ENCODE measurements at places on chromosomes 12 and 14.

- peak; percentile 21 for DNase-seq
These were observed 136.3 kb downstream of the AEBP2 start for GRCh38 chr12:19575337-19576243.

DNA sequence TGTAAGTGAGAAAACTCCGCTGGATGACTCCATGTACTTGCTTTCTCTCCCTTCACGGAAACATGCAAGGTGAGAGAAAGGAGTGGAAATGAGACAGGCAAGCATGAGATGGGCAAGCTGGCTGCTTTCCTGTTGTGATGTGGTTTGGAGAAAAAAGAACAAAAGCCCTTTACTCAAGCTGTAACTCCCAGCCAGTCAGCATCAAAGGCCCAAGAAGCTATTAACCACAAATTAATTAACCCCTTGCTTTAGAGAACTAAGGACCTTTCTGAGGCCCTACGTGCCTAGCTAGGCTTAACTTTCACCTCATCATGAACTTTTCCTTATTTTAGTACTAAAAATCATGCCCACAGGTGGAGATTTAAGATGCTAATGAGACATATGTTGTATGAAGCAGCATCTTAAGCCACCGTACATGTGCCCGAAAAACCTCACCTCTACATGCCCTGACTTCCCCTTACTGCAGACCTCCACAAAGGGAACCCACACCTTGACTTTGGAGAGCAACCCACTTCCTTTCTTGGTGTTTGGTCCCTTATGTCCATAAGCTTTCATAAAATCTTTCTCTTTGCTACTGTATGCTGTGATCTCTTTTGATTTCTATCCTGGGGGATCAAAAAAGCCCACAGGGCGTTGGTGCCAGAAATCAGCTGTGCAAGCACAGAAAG is 87.0 kb downstream of the GALNT8 start:
- no peak for DNase-seq

DNA sequence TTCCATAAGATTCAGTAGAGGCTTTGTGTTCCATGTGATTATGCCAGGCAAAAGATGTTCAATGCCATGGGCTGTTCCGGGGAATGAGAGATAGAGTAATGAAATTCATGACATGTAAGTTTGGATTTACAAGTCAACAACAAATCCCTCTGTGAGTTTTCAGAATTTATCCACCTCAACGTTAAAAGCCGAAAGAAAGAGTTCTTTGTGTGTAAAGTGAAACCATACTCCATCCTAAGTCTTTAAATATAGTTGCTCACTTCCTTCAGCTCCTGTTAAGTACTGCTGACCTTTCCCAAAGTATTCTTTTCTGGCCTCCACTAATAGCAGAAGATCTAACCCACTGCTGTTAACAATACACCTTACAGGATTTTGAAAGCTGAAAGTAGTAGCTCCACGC is 190.0 kb downstream of the TMX1 start:
- no peak for DNase-seq

DNA sequence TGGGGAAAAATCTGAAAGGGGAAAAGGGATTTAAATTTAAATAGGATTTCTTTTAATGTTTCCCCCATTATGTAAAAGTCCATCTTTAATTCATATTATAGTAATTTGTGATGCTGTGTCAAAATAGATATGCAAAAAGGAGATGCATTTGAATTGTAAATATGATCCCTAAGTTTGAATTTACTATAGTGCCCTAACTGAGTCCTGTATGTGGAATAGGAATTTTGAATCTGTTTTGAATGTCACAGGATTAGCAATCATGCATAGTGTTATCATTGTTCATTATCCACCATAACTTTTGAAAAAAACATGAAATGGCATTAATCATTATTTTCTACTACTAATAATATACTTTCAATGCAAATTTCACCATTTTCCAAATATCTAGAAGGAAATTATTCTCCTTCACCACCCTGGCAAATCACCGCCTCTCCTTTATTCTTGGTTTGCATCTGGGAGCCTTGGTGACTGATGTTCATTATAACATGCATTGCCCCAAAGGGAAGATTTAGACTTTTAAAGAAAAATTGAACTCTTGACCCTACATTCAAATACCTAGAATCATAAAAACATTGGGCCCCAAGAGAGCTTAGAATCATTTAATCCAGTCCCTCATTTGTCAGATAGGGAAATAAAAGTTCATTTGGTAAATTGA is 341.5 kb upstream of the TMPO start:
- no peak for DNase-seq

GRCh38 chr12:88338486-88338885 is 196.4 kb downstream of the TMTC3 start:
- DNase-seq = no peak

GRCh38 chr12:112418273-112418607 is 507 bp upstream of the PTPN11 start:
- DNase-seq = no peak

DNA sequence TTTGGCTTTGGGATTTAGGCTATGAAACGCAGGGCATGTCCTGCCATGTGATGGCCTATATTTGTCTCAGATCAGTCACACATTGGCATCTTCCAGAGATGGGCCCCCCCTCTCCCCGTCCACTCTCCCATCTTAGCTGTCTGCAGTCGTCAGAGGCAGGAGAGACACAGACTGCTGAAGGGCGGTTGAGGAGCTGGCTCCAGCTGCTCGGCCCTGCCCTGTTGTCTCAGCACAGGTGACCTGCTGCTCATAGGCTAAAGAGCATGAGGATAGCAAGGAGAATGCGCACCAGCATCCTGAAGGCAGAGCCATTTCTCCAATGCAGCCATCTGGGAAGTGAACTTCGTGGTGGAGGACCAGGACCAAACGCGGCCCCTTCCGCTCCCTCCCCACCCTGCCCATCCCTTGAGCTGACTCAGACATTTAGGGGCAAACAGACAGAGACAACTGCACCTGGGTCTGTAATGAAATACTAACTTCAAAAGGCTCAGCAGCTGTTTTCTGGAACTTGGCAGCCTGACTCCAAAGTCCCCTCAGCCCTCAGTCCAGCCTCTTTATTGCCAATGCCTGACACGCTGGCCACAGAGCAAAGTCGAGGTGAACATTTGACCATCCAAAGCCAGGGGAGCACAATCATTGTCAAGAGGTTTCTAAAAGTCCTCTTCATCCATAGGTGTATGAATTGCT is 22.3 kb downstream of the FZD10 start:
- DNase-seq = no peak

GRCh38 chr12:80659512-80660063 is 47.8 kb upstream of the MYF6 start:
- DNase-seq = no peak

GRCh38 chr14:59435987-59436386 is 29.2 kb downstream of the GPR135 start:
- no peak for DNase-seq

DNA sequence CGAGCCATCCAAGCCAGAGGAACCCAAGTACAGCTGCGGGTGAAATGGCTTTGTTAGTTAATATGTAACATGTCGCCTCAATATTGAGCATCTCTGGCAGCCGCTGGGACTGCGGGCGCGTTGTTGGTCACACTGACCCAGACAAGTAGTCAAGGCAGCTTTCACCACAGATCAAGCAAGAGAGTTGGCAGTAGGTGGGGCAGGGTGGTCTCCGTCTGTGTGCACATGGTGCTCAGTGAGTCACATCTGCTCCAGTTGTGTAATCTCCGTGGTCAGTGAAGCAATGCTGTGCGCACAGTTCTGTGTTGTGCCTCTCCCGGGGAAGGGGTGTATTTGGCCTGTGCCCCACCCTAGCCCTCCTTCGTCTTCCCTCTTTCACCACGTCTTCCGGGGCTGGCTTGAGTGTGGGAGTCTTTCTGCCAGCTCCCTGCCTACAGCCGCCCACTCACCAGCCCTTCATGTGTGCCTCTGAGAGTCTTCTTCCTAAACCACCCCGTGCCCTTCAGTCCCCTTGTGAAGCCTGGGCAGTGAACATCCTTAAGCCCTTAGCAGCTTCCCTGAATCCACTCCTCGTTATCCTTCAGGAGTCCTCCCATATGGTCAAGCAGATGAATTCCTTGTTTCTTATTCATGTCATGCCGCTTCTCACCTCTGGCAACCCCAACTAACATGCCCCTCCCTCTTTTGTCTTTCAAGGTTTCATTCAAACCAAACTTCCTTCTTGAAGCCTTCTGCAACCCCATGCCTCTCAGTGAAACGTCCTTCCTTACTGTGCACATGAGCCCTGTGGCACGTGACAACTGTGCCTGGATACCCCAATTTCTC is 242.1 kb downstream of the CACNA1C start:
- no peak for DNase-seq

DNA sequence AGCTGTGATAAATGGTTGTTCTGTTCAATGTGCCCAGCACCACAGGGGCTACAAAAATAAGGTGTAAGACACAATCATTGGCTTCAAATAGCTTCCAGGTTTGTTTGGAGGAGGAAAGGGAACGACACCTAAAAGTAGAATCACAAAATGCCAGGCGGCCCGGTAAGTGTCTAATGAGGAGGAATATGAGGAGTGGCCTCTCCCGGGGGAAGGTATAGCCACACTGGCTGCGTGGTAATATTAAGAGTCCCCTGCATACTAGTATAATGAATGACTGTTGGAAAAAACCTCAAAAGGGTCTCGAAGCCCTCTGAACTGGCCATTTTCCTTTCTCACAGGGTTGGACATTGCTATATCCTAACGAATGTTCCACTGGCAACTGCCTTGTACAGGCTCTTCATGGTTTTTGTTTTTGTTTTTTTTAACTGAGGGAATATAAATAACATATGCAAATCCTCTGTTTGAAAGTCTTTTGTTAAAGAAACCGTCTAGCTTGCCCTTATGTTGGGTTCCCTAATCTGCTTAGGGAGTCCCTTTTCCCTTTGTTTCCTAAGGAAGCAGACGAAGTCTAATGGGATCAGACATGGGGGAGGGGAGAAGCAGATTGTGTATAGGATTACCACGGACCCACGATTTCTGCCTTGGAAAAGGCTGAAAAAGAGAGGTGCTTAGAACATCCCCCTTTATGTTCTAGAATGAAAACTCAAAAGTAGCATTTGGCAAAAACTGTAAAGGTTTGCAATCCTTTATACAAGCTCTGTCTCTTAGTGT is 4.2 kb downstream of the CCDC60 start:
- no peak for DNase-seq

DNA sequence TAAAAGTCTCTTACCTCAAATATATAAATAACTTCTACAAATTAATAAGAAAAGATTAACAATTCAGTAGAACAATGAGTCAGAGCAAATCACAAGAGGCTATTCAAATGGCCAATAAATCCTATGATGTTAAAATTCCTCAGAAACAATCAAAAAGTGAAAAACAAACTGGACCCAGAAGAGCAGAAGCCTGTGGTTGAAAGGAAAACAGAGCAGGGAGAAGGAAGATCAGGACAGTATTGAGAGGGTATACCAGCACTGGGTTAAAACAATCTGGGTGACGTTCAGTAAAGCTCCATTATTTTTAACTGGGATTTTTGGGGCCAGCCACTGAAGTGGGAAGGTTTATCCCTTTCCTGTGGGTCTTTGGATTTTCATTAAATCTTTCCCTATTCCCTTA is 39.7 kb upstream of the PCED1B start:
- DNase-seq = no peak

GRCh38 chr14:69643430-69644200 is 32.2 kb downstream of the SUSD6 start:
- no peak for DNase-seq

DNA sequence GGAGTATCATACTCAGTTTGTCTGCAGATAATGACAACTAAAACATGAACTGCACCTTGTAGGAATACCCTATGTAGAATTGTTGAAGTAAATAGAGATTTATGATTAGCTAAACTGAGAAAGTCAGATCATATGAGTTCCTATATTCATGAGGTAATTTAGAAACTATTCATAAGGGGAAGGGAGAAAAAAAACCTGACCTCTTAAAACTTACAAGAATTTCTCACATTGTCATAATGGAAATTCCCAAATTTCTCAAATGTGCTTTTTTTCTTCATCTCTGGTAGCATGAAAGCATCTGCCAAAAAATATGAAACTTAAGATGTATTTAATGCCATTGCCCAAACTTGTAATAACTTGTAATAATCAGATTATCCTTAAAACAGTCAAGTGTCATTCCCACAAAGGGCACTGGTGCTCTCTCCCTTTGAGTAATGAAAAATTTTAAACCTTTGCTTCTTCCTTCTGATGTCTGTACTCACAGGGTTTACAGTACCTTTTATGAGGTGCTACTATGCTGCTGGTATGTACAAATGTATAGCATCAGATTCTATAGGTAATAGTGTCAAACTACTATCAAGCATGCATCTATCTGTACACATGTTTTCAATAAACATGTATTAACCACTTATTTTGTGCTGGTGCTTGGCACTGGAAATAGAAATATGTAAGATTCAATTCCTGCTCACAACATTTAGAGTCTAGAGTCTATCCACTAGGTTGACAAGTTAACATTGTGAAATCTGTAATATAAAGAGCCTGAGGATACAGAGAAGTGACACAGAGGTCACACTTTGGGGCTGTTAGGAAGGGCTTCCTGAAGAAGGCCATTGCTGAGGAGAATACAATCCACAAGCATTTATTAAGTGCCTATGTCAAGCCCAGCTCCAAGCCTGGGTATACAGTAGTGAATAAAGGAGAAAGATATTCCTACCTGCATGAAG is 17.4 kb upstream of the DRAM1 start:
- no peak for DNase-seq

- DNase-seq = no peak
These were observed 2.0 kb downstream of the RFLNA start for GRCh38 chr12:124296916-124297351.

DNA sequence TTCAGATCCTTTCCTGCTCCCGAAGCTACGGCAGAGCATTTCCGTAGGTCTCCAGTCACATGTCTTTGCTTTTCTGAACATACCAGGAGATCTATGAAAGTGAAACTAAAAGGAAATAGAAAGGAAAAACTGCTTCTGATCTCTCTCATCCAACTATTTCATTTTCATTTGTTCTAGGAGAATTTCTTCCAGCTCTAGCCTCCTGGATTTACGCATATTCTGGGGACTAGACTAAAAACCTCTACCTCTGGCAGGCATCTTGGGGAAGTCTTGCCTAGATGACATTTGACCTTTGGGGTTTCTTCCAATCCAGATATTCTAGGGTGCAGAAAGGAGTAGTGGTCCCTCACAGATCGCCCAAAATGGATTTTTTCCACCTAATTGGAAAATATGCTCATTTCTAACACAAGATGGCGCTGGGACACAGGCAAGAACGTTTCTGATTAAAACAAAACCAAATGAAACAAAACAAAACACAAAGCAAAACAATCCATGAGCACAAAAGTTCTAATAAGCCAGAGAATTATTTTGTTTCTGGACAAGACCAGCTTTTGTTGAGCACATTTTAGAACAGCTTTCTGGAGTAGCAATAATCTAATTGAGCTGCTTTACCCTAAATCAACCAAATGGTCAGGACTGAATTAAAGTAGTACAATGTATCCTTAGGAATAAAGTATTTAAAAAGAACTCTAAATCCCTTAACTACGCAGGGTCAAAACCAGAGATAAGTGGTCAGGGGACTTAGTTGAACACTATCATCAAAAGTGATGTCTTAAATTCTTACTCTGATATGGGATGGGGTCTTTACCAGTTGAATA is 12.3 kb upstream of the PARP11 start:
- DNase-seq = peak; percentile 19

DNA sequence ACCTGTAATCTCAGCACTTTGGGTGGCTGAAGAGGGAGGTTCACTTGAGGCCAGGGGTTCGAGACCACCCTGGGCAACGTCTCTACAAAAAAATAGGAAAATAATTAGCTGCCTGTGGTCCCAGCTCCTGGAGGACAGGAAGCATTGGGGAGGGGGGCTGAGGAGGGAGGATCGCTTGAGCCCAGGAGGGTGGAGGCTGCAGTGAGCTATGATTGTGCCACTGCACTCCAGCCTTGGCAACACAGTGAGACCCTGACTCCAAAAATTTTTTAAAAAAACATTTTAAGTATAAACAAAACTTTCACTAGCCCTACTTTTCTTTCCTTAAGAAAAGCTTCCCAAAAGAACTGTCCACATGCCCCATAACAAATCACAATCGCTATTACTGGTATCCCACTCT is 1.6 kb downstream of the L2HGDH start:
- DNase-seq = no peak
